Naive thymus-derived CD8-positive, alpha-beta T cell (primary cell): ENCODE measurements at places on chromosomes 6 and 20.

- DNase-seq: peak; percentile 70
- peak overlapping the region; percentile 82 for H3K4me3 ChIP-seq
- H3K4me1 ChIP-seq: peaks cover 25% of the 10 kb centered on the region
These were observed 1.4 kb downstream of the NKX2-4 start for GRCh38 chr20:21395666-21396598.

DNA sequence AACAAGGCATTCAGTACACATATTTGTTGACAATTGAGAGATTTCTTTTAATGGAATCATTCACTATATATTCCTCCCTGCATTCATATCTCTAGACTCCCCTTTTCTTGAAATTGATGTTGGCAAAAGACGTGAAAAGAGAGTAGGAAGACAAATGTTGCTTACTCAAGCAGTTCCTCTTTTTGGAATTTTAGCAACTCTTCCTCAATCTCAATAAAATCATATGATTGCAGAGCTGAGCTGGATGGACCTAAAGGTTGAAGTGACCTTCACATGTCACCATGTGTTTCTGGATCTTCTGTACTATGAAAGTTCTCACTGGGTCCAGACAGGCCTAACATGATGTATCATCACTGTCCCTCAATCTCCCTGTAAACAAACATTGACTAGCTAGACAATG, 18.6 kb downstream of the ADGRF1 start:
- H3K4me1 ChIP-seq: no peaks in the 10 kb centered on the region
- H3K27me3 ChIP-seq: peaks cover 5% of the 10 kb centered on the region
- no peaks in the 10 kb centered on the region for H3K36me3 ChIP-seq
- no peak for DNase-seq
- no peak overlapping the region for H3K4me3 ChIP-seq
- H3K27ac ChIP-seq: no peak overlapping the region

GRCh38 chr6:97440590-97441176, 157.7 kb upstream of the MMS22L start:
- no peaks in the 10 kb centered on the region for H3K36me3 ChIP-seq
- no peaks in the 10 kb centered on the region for H3K4me1 ChIP-seq
- no peak for DNase-seq
- H3K4me3 ChIP-seq: no peak overlapping the region

- no peaks in the 10 kb centered on the region for H3K27me3 ChIP-seq
- H3K4me3 ChIP-seq: no peak overlapping the region
These were observed 192.2 kb upstream of the SGK1 start for GRCh38 chr6:134510142-134510541.

GRCh38 chr6:90369651-90370050, 73.0 kb upstream of the BACH2 start:
- no peaks in the 10 kb centered on the region for H3K36me3 ChIP-seq
- no peak for DNase-seq
- no peaks in the 10 kb centered on the region for H3K27me3 ChIP-seq
- no peak overlapping the region for H3K27ac ChIP-seq
- H3K4me1 ChIP-seq: peaks cover 4% of the 10 kb centered on the region
- H3K4me3 ChIP-seq: no peak overlapping the region

DNA sequence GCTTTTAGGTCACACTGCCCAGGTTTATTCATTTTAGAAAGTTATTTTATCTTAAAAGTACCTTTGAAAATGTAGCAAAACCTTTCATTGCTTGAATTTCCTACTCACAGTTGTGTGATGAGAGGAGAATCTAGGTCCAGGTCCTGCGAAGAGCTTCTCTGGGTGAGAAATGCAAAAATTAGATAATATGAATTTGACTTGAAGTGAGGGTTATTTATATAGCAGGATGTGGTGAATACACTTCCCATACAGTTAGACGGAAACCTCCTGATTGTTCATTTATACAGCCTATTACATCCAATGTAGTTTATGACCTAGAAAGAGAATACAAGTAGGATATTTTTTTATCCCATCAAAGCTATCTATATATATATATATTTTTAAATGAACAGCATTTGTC, 30.5 kb downstream of the CDKAL1 start:
- H3K4me3 ChIP-seq: no peak overlapping the region
- no peak for DNase-seq
- peaks cover 3% of the 10 kb centered on the region for H3K4me1 ChIP-seq
- peaks cover 4% of the 10 kb centered on the region for H3K36me3 ChIP-seq
- no peak overlapping the region for H3K27ac ChIP-seq
- no peaks in the 10 kb centered on the region for H3K27me3 ChIP-seq

GRCh38 chr6:32116674-32117073, 7.5 kb upstream of the TNXB start:
- H3K27me3 ChIP-seq: no peaks in the 10 kb centered on the region
- peaks cover 15% of the 10 kb centered on the region for H3K4me1 ChIP-seq
- DNase-seq: no peak

DNA sequence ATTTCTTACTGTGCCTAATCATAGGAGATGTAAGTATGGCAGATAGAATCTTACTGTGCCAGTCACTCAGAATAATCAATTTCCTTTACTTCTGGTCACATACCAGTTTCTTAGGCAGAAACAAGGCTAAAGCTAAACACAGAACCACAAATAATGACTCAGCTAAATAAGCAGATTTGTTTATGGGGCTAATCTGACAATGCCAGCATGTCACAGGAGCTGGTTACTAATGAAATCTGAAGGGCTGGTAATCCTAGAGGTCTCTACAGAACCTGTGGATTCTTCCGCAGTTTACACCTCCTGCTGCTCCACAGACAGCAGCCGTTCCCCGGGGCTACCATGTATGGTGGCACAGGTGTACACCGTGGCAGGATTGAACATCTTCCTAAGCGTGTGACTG, 80.8 kb downstream of the LYRM4 start:
- H3K27me3 ChIP-seq: no peaks in the 10 kb centered on the region
- no peak overlapping the region for H3K4me3 ChIP-seq
- H3K27ac ChIP-seq: no peak overlapping the region

DNA sequence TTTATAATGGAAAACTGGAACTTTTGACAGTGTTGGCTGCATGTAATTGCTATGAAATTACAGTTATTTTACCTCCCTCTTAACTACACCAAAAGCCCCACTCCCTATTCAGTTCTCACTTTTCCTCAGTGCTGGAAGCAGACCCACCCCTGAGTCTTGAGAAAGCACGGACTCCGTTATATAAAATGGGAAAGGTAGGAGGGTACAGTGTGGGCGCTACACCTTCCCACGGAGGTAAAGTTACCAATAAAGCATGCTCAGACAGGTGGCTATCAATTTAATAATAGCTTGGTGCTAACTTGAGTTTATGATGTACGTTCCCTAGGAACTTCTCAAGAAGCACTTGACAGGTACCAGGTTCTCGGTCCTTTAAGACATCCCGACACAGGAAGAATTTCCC, 59.0 kb downstream of the CLIC5 start:
- H3K27me3 ChIP-seq: no peaks in the 10 kb centered on the region
- H3K4me3 ChIP-seq: no peak overlapping the region
- no peak for DNase-seq

GRCh38 chr6:44007818-44008621, 119.2 kb downstream of the MRPL14 start:
- peaks cover 23% of the 10 kb centered on the region for H3K27me3 ChIP-seq
- no peak overlapping the region for H3K27ac ChIP-seq
- H3K4me1 ChIP-seq: peaks cover 2% of the 10 kb centered on the region
- H3K36me3 ChIP-seq: no peaks in the 10 kb centered on the region
- no peak for DNase-seq

DNA sequence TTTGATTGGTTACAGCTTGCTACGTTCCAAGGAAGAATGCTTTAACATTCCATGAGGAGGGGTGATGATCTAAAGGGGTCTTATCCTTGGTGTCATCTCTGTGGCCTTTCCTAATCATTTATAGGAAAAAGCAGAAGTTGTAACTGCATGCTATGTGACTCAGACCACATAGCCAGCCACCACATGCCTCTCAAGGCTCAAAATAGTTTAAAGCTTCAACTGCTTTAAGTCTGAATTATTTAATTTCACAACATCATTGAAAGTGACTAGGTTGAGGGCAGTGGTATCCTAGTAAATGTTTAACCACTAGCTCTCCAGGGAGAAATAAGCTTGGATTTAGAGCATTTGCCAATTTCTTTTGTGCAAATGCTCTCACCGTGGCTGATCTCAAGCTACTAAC, 29.7 kb downstream of the MC3R start:
- no peaks in the 10 kb centered on the region for H3K36me3 ChIP-seq
- no peaks in the 10 kb centered on the region for H3K4me1 ChIP-seq
- no peak for DNase-seq
- peaks cover 17% of the 10 kb centered on the region for H3K27me3 ChIP-seq

DNA sequence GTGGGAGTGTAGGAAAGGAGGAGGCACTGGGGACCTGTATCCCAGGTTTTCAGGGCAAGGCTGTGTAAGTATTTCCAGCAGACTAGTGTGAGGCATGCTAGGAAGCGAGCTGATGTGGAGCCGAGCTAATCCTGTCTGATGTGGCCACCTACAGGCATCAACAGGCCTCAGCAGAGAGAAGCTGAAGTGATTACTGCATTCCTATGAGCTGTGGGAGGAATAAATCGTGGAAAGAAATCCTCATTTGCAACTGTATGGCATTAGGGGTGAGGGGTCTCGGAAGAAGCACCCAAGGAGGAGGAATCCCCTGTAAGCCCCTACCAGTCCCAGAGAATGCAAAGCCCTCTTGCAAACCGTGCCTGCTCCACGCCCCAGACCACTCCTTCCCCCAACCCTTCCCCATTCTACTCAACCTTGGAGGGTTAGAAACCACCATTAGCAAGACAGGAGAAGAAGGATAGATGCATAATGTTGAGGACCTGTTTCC, 41.6 kb downstream of the C6orf15 start:
- H3K4me1 ChIP-seq: peaks cover 4% of the 10 kb centered on the region
- no peaks in the 10 kb centered on the region for H3K36me3 ChIP-seq
